CD4-positive, alpha-beta T cell (primary cell): ENCODE measurements at places on chromosomes 11 and 22.

GRCh38 chr22:25027959-25028840, 75.7 kb downstream of the KIAA1671 start:
- no peak for DNase-seq

GRCh38 chr11:20059587-20060021, 100.7 kb downstream of the DBX1 start:
- DNase-seq: no peak

DNA sequence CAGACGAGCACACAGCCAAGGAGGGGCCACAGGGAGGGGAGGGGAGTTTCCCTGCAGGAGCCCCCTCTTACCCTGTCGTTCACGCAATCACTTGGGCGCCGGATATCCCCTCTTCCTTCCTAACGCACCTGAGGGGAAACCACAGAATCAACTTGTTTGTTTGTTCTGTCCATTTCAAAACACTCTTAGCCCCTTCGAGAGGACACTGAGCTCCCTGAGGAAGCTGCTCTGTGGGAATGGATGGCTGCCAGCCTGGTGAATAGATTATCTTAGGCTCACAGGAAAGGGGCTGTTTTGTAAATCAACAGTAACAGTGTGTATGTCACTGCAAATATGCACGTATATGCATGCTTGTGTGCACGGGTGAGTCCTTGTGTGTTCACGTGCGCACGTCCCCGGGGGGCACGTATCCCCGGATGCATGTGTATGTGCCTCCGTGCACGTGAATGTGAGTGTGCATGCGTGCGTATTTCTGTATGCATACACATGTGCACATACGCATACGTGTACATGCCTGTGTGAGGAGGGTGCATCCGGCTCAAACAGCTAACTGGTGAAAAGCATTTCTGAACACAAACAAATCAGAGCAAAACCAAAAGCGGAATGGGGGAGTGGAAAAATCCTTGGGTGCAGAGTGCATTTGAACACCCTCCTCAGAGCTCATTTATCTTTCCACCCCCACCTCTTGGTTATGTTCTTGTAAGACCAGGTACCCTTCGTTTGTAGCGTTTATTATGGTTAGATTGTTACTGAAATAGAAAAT, 7.2 kb downstream of the ARSA start:
- DNase-seq: peak; percentile 60

DNA sequence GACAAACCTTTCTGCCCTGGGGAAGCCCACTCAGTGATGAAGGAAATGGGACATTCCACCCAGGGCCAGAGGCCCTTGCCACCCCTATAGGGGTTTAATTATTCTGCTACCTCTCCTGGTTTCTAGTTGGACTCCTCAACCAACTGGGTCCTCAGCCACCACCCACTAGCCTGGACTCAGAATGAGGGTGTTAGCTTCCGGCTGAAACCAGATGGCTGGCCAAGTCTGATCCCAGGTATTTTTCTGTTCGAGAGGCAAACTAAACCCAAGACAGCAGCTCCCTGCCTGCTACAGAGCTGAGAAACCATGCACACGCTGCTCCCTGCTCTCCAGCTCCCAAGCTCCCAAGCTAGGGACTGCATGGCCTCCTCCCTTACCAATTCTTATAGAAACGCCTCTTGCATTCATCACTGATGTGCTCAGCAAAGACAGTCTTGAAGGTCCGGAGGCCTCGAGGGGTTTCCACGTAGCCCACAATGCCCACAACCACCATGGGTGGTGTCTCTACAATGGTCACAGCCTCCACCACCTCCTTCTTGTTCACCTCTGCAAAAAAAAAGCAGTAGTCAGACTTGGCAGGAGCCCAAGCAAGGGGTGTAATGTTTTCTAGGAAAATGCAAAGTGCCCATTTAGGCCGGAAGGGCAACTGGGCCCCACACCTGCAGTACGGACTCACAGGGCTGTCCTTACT, 2.2 kb downstream of the RPL3 start:
- no peak for DNase-seq

DNA sequence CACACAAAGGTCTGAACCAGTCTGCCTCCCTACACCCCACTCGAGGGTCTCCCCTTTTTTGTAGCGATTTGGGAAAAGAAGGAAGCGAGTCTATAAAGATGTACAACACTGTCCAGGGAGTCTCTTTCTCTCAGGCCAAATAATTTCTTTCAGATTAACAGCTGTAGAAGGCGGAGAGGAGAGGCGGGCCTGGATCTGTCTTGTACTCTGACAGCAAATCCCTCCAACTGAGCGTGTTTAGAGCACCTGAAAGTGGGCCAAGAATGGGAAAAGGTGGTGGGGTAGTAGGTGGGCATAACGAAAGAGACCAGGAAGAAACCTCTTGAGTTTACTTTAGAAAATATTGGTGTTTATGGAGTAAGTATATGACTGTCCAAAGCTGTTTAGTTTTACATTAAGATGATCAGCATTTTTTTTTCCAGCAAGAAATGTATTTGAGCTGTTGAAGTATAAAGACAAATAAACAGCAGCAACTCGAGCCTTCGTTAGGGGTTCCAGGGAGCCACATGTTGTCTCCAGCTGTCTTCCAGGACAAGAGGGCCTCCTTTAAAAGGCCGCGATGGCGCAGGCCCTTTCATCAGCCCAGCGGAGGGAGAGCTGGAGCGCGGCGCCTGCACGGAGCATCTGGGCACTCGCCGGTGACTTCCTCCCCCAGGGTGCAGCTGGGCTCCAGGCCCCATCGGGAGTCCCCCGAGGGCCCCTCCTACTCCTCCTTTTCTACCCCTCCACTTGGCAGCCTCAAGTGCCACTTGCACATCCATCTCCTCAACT, 34.9 kb downstream of the SCUBE1 start:
- no peak for DNase-seq

DNA sequence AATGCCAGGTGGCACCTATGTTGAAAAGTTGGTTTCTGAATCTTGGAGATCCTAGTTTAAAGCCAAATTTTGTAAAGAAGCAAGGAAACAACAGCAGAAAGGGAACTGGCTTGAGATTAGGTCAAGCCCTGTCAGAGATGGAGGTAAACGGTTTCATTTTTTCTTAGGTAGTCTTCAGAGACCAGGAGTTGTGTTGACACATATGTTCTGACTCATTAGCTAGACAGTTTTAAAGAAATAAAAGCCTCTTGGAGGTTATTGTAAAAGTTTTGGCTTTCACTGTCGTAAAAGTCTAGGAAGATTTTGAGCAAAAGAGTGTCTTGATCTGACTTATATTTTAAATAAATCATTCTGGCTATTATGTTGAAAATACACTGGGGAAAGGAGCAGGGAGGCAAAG, 151.5 kb upstream of the CTSC start:
- DNase-seq: no peak

GRCh38 chr11:61775106-61775505, 17.3 kb downstream of the TMEM258 start:
- no peak for DNase-seq

- no peak for DNase-seq
Observed at GRCh38 chr11:66015454-66015881, 3.7 kb downstream of the CST6 start.

GRCh38 chr11:100555931-100556330, 131.2 kb upstream of the ARHGAP42 start:
- no peak for DNase-seq

DNA sequence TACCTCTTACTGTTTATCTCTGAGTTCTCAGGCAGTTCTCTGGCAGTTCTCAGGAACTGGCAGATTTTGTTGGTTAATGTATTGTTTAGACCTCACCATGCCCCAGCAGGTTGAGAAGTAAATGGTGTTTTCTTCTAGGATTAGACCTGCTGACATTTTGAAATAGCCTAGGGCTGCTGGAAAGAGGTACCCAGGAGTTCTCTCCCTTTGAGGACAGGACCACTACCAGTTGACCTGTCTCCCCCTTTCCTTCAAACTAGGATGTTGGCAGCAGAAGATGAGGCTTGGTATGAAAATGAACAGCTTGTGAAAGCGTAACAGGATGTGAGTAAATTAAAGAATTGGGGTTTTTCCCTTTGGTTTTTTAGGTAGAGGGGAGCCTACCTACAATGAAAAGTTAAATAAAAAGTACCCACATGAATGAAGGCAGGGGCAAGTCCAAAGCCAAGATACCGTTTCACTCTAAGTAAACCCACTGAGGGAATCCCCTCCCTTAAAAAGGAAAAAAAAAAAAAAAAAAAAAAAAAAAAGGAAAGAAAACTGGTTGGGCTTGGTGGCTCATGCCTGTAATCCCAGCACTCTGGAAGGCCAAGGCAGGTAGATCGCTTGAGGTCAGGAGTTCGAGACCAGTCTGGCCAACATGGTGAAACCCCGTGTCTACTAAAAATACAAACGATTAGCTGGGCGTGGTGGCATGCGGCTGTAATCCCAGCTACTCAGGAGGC, 96.2 kb downstream of the PDHX start:
- DNase-seq: peak; percentile 88

GRCh38 chr11:8477151-8477550, 116.9 kb downstream of the STK33 start:
- DNase-seq: no peak

GRCh38 chr22:27669798-27670599, 131.6 kb downstream of the MN1 start:
- no peak for DNase-seq

DNA sequence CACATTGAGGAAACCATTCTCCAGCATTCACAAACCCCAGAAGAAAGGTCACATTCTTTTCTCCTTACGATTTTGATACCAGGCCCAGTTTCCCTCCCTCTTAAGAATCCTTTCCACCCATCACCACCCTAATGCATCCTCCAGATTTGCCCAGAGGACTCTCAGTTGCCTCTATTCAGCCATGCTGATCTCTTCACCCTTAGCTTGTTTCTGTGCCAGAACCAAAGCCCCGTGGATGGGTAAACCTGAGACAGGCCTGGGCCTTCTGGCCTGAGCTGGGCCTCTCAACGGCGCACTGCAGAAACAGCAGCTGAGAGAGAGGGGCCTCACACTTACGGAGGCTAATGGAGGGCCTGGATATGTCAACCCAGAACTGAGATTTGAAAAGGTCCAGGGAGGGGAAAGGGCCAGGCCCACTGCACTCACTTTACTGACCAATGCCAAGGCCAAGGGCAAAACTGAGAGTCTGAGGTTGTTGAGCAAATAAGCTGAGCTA, 32.2 kb upstream of the OAF start:
- no peak for DNase-seq

GRCh38 chr11:107696140-107696539, 15.7 kb downstream of the SLN start:
- DNase-seq: no peak

DNA sequence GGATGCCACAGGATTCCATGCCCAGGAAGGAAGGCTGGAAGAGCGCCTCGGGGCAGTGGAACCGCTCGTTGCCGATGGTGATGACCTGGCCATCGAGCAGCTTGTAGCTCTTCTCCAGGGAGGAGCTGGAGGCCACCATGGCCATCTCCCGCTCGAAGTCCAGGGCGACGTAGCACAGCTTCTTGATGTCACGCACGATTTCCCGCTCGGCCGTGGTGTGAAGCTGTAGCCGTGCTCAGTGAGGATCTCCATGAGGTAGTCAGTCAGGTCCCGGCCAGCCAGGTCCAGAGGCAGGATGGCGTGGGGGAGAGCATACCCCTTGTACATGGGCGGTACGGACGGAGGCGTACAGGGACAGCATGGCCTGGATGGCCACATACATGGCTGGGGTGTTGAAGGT, 17.9 kb upstream of the EP300 start:
- DNase-seq: no peak

DNA sequence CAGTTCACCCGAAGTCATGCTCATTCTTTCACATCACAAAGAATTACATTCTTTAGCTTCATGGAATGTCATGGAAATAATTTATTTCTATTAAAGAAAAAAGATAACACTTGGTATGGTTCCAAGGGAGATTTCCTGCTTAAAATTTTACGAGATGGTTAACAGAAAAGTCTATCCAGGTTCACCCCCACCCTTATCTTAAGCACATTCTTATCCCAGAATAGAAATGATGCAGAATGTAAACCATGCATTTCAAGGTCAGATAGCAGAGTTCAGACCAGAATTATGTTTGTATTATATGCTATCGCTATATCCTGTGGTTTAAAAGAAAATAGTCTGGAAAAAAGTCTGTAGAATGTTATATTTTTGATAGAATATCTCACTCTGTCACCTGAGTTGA, 58.7 kb downstream of the GAS2 start:
- DNase-seq: no peak

- no peak for DNase-seq
Observed at GRCh38 chr11:27290261-27291050, 72.6 kb downstream of the CCDC34 start.

DNA sequence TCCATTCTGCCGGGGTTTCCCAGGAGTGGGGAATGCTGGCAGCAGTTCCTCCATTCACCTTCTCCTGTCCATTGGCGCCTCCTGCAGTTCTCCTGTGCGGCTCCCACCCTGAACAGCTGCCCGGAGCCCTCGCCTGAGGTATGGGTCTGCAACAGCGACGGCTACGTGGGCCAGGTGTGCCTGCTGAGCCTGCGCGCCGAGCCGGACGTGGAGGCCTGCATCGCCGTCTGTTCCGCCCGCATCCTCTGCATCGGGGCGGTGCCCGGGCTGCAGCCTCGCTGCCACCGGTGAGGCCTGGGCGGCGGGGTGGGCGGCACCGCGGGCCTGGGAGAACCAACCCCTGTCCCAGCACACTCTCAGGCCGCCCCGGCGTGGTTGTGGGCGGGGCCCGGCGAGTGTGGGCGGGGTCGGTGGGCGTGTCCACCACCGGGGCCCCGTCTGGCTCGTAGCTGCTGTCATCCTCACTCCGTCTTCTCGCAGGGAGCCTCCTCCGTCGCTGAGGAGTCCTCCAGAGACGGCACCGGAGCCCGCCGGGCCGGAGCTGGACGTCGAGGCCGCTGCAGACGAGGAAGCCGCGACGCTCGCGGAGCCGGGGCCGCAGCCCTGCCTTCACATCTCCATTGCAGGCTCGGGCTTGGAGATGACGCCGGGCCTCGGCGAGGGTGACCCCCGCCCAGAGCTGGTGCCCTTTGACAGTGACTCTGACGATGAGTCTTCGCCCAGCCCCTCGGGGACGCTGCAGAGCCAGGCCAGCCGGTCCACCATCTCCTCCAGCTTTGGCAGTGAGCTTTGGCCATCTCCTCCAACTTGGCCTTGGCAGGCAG, 14.0 kb upstream of the RELT start:
- no peak for DNase-seq

- DNase-seq: no peak
Observed at GRCh38 chr11:84965484-84965883, 661.7 kb downstream of the DLG2 start.

- DNase-seq: no peak
Observed at GRCh38 chr22:42837556-42837955, 19.5 kb downstream of the ARFGAP3 start.

GRCh38 chr22:32897400-32897799, 95.9 kb downstream of the TIMP3 start:
- DNase-seq: no peak

DNA sequence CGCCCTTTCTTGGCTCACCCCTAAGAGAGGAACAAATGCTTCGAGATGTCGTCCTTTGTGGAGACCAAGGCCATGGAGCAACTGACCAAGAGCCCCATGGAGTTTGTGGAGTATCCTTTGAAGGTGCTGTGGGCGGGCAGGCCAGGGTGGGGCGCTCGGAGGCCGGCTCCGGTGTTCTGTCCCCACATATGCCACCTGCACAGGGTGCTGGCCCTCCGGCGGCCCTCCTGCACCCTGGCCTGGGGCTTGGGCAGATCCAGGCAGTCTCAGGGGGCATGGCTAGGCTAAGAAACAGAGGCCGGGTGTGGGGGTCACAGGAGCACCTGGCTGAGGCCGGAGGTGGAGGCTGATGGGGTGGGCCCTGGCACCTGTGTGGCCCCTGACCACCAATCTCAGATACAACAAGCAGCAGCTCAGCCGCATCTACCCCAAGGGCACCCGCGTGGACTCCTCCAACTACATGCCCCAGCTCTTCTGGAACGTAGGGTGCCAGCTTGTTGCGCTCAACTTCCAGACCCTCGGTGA, 10.3 kb downstream of the PLCB3 start:
- no peak for DNase-seq
